Mesothelial cell of epicardium (in vitro differentiated cells): ENCODE measurements at places on chromosomes 5 and 9.

DNA sequence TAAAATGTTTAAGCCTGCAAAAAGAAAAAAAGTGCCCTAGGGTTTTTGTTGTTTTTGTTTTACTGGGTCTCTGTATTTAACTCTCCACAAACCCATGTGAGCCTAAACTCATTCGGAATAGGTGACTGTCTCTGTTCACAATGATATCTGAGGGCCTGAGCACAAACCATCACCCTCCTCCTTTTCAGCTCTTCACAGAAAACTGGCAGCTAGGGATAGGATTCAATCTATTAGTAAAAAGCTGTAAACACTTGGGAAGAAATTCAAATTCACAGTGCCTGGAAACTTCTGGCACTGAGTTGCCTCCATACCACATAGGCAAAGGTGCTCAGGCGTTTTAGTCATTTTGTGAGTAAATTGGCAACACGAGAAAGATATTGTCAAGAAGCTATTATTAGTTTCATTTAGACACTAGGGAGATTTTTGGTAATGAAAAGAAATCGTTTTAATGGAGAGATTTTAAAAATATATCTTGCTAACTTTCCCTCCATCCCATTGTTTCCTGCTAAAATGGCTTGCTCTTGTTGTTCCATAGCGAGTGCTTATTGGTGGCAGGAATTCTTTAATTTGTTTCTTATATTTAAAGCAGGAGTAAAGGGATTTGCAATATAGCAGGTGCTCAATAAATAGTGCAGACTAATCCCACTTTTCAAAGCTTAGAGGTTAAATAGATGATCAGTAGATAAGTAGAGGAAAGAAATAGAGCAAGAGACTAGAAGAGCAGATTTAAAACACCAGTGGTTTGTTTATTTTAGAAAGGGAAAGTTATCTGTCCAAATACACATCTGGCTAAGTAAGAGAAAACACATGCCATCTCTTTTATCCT is 9.7 kb downstream of the FOXD1 start:
- no peak for DNase-seq

- no peak for DNase-seq
Observed at GRCh38 chr9:120921661-120922181, 4.9 kb downstream of the TRAF1 start.

GRCh38 chr5:93894601-93895354 is 153.4 kb upstream of the POU5F2 start:
- no peak for DNase-seq

DNA sequence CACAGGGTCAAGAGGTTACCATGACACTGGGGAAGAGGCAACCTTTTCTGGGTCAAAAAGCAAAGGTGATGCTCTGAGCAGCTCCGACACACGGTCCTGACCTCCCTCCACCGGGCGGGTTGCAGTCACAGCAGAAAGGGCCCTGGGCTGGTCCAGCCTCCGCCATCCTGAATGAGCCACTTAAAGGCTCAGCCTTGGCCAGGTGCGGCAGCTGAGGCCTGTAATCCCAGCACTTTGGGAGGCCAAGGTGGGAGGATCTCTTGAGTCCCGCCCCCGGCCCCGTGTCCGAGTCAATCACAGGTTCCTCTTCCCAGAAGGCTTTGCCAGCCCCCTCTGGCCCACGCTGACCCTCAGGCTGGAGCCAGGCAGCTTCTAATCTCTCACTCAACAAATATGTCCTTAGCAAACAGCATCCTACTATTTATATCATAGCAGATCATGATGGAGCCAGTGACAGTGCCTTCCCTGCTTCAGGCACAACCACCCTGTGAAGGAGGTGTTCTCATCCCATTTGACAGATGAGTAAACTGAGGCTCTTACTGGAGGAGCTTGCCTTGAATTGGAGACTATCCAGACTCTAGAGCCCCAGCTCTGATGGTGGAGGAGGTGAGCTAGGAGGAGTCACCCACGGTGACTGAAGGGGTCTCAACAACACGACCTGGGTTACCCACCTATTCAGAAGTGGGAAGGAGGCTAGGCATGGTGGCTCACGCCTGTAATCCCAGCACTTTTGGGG is 79.1 kb downstream of the LRSAM1 start:
- no peak for DNase-seq

GRCh38 chr9:86668488-86668887 is 278.8 kb downstream of the GAS1 start:
- DNase-seq: no peak

DNA sequence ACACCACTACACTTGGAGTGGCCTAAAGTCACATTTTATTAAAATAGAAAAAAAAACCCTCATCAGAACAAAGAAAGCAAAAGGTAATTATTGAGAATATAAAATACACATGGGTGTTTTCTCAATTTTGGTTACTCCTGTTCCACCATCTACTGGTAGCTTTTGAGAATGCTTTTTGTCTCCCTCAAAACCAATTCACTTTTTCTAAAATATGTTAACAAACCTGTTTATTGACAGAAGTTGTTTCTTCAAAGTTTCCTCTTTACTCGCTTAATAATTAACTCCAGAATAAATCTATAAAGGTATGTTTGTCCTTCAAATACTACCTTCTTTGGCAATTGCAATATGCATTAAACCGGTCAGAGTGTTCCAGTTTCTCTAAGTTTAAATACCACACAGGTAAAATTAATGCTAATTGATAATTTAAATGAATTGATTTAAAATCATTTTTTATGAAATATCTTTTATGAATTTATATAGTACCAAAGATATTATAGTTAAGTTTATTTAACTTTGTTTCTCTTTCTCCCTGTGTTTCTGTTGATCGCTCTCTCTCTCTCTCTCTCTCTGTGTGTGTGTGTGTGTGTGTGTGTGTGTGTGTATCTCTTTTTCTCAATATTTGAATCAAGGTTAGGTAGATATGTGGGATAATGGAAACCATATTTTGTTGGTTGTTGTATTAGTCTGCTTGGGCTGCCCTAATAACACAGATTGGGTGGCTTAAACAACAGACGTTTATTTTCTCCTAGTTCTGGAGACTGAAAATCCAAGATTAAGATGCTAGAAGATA is 487.4 kb downstream of the PRDM9 start:
- no peak for DNase-seq

DNA sequence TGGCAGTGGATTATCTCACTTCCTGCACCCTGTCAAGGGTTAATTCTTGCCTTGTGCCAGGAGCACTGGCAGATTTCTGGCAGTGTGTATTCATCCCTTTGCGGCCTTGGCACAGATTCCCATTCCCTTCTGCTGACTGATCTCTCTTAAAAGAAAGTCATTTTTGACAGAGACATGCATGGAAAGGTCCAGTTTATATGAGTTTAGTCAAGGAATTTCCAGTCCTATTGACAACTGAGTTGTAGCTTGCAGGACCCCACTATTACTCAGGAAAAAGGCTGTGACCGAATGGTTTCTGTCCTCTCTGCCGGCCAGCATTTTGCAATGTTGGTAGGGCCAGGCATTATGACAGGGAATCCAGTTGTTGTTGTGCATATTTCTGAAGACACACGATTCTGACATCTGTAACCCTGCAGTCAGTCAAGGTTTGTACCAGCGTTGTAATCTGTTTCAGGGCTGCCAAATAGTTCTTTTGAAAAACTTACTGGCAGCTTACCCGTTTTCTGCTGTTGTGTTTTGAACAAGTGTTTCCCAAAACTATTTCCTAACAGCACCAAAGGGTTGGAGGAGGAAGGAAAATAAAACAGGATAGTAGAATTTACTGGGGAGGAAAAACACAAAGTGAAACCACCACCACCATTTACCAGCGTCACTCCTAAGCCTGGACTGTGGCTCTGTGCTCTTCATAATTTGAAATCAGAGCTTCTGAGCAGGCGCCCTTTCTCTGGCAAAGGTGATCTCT is 243.4 kb upstream of the KLF4 start:
- no peak for DNase-seq

GRCh38 chr5:175539936-175540335 is 61.6 kb downstream of the SFXN1 start:
- DNase-seq: no peak

GRCh38 chr9:38393128-38393796 is 760 bp downstream of the ALDH1B1 start:
- no peak for DNase-seq

DNA sequence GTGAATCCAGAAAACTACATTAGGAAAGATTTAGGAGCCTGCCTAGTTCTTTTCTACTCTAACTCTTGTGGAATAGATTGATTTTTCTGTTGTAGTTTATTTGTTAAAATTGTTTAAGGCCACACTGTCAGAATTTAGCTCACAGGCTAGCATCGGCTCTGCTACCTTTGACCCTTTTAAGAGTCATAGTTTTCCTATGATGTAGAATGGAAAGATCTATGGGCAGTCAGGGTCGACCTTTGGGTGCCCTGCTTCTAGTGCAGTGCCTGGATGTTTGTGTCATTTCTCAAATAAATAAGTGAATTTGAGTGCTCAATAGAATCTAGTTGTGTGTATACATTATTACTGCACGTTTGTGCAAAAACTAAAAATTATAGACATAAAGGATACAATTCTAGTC is 38.7 kb downstream of the BASP1 start:
- no peak for DNase-seq

GRCh38 chr5:154601014-154601413 is 123.0 kb upstream of the HAND1 start:
- no peak for DNase-seq

DNA sequence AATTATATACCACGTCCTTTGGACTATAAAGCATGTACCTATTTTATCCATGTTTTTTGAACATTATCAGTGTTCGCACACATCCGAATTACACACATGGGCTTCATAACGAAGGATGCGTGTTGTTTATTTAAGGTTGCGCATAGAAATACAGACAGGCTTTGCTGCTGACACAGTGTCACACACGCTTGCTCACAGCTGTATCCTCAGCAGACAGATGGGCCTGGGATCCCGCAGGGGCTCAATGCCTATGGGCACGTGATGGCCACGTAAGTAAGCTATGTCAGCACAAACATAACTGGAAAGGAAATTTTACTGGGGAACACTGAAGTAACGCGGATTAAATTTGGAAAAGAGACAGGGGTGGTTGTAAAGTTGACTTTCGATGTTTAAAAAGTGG is 76.6 kb downstream of the OTULIN start:
- DNase-seq: no peak

DNA sequence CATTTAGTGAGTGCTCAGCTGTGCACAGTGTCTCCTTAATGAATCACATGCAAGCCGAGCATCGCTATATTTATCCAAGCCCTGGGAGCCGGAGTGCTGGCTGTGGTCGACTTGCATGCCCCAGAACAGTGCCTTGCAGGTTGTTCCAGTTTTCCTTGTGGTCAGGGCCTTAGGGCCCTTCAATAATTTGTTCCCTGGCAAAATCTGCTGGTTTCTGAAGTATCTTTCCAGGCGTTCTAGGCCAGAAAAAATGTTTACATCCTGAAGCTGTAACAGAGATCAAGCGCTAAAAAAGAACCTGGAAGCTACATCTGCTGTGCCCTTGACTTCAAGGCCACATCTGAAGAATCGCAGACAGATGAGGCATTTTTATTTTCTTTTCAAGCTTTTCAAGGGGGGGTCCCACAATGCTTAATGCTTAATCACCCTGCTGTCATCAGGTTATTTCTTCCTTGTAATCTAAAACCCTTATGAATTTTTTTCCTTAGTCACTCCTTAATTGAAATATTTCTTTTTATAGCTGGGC is 105.8 kb downstream of the DOCK2 start:
- DNase-seq: no peak

DNA sequence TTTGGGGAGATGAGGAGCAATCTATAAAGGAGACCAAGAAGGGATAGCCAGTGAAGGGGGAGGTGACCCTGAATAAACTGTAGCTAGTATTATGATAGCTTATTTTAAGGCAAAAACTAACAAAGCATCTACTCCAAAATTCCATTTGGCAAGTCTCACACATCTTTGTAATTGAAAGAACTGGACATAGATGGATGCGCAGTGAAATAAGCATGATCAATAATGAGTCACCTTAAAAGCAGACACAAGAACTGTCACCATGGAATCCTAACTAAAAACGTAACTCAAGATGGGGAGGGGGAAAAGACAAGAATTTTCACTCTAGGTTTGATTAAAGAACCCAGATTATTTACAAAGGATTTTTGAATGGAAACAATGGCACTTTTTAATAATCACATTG is 164.5 kb downstream of the MED27 start:
- no peak for DNase-seq

GRCh38 chr5:115774684-115775083 is 41.8 kb downstream of the CDO1 start:
- no peak for DNase-seq

DNA sequence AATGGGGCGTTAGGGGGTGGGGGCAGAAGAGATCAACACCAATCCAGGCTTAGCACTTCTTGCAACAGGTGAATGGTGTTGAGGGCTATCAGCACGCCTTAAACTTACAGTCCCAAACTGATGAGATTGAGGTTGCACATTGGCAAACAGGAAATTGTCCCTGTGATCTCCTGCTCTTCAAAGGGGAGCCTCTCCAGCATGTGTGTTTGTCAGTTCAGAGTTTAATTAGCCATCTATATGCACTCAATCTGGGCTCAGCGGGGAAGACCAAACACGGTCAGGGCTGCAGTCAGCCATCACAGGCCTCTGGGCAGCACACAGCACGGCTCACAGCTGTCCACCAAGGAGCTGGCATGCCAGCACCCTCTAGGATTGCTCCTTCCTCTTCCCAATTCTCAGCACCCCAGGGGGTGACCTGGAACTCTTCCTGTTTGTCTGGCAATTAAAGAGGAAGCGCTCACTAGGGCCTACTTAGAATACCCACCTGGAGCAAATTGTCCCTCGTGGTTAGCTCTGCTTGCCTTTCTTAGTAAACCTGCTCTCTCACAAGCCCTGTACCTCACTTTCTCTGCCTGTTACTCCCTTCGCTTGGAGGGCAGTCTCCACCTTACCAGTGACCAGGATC is 217.4 kb downstream of the SLIT3 start:
- no peak for DNase-seq
